ENCODE measurements at places on chromosomes 6 and 20. TPM values are rescaled to one million over a fixed set of nuclear protein-coding genes. Genes with fewer than 3 reads are reported as not detected.

The XKR7 gene
- under 0.01 TPM for total RNA-seq

The PAX1 gene
- total RNA-seq: under 0.01 TPM

The STMND1 gene
- total RNA-seq: not detected

The SLC12A5 gene
- total RNA-seq: 1.9 TPM

The RALGAPA2 gene
- 19.7 TPM for total RNA-seq

The SLC44A4 gene
- 0.81 TPM for total RNA-seq

The MEP1A gene
- total RNA-seq: not detected

The TSPYL1 gene
- 111 TPM for total RNA-seq

The GPSM3 gene
- total RNA-seq: 58.7 TPM

The OLIG3 gene
- not detected for total RNA-seq

All from hematopoietic multipotent progenitor cell (in vitro differentiated cells).